ENCODE measurements at places on chromosomes 7 and 10.

DNA sequence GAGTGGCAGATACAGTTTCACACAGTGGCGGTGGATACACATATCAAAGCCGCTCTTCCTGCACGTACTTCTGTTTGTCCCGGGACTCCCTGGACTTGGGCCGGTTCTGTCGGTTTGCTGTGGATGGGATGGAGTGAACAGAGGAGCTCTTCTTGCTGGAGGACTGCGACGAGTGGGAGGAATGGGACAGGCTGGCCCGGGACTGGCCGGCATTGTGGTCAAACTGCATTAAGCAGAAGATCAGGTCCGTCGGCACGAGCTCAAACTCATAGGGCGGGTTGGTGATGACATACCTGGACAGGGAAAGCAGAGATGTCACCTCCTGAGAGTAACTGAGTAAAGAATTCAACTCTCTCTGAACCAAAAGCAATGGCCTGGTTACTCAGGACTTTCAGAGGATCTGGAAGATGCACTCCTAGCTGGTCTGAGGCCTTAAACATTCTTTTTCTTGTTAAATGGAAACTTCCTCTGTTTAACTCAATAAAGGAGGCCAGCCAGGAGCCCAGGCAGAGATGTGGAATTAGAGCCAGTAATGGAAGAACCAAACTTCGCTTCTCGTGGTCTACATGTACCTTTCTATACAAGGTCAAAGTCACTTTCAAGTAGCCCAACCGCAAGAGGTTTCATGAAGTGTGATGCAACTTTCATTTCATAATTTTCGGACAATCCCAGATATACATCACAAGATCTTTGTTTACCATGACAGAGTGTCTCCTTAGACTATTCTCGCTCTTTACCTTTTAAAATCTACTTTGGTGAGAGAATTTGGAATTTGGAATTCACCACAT, 750.2 kb downstream of the KCNMA1 start:
- DNase-seq = no peak

DNA sequence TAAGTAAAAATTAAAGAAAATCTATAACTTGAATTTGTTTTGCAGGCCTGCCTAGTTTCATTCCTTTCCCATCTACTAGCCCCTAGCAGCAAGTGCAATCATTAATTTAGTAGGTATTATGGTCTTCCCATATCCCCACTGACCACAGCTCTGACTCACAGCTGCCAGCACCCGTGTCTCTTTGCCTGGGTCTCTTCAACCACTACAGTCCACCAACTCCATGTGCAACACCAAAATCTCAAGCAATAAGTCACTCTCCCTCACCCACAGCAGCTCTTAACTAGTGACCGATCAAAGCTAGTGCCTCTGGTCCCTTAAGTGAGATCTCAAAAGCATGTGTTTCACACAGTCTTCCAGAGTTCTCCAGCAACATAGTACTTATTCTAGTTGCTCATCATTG, 26.0 kb upstream of the THSD7A start:
- DNase-seq = no peak

DNA sequence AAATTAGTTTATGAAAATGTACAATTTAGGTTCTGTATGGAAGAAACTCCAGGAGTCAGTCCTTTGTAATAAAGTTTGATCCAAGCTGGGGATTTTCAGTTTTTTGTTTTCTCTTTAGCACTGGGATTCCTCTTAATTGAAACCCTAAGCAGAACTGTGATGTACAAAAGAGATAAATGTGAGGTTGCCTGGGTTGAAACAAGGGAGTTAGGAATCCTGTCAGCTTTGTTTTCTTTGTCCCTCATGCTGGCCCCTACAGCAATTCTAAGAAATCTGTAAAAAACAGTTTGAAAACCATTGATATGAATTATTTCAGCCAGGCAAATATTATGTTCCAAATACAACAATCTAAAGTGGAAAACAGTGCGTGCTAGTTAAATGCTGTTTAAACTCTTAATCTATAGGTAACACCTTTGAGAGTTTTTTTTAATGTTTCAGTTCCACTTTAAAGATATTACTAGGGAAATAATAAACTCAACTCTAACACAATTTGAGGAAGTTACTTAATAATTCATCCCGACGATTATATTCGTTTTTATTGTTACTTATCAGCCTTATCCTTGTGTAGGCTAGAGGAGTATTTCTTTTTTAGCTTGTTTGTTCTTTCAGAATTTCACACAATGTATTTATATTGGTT, 65.3 kb downstream of the SGCE start:
- no peak for DNase-seq

GRCh38 chr7:43508461-43508860, 74.4 kb upstream of the STK17A start:
- DNase-seq = no peak

GRCh38 chr7:22433710-22434460, 66.1 kb downstream of the STEAP1B start:
- DNase-seq = no peak

DNA sequence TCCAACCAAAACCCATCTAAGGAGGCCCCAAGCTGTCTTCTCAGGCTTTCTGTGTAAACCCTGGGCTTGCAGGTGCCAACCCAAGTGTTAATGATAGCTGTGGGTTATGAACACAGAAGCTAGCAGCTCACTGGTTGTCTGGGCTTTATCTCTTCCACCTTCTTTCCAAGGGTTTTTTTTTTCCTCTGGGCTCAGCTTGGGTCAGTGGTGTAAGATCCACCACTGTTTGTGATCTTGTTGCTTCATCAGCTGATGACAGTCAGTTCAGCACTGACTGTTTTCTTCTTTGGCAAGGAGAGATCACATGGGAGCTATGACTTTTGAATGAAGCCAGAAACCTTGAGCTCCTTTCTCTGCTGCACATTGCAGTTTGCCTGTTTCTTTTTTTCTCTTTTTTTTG, 4.6 kb downstream of the GTPBP4 start:
- no peak for DNase-seq

DNA sequence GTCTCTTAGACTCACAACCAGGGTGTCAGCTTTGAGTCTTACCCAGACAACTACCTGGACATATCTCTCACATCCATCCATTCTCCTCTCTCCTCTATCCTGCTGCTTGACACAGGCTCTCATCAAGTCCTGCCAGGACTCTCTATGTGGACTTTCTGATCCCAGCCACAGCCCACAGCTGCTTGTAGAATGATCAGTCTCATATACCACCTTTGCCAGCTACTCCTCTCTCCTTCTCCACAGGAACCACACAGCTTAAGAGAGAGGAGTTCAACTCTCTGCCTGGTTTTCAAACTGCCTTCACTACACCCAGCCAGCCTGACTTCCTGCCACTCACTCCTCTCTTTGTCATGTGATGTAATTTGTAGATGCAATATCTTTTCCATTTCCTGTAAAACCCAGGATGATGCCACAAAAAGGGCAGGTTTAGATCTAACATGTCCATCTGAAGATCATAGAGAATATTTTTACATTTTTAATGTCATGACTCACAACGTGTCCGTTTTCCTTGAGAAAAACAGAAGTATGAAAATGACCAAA, 154.0 kb downstream of the RAB11FIP2 start:
- DNase-seq = no peak

GRCh38 chr10:103491729-103492364, 1.7 kb upstream of the NEURL1 start:
- DNase-seq = peak; percentile 46

GRCh38 chr10:91464500-91464899, 54.4 kb downstream of the HECTD2 start:
- DNase-seq = no peak

DNA sequence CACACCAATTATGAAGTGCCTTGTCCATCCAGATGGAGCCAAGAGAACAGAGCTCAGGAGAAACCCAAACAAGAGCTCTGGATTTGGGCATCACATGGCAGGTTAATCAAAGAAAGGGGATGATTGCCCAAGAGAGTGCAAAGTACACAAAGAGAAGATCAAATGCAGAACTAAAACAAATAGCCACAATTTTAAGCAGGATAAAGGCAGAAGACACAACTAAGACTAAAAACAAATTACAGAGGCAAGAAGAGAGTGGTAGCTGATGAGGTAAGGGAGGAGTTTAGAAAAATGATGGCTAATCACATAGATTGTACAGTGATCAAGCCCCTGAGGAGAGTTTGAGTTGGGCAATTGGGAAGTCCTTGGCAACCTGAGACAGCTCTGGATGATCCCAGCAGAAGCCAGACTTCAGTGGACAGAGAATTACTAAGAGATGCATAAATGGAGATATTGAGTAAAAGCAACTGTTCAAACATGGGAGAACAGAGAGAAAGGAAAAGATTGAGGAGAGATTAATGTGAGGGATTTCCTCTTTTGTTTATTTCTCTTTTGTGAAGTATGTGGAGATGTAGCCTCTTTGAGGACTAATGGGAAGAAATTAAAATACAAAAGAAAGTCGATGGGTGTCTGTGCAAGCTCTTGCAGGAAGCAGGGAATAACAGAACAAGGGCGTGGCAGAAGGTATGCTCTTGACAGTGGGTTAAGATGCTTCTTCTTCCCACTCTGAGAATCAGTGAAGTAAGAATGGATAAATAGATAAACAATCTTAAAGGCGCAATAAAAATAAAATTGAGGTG, 101.9 kb downstream of the LRRN3 start:
- no peak for DNase-seq

GRCh38 chr7:75938921-75939320, 24.0 kb downstream of the POR start:
- no peak for DNase-seq

- DNase-seq = no peak
Measured at GRCh38 chr10:67815571-67816059, 22.4 kb downstream of the DNAJC12 start.

GRCh38 chr10:95466436-95466835, 94.7 kb downstream of the SORBS1 start:
- no peak for DNase-seq

DNA sequence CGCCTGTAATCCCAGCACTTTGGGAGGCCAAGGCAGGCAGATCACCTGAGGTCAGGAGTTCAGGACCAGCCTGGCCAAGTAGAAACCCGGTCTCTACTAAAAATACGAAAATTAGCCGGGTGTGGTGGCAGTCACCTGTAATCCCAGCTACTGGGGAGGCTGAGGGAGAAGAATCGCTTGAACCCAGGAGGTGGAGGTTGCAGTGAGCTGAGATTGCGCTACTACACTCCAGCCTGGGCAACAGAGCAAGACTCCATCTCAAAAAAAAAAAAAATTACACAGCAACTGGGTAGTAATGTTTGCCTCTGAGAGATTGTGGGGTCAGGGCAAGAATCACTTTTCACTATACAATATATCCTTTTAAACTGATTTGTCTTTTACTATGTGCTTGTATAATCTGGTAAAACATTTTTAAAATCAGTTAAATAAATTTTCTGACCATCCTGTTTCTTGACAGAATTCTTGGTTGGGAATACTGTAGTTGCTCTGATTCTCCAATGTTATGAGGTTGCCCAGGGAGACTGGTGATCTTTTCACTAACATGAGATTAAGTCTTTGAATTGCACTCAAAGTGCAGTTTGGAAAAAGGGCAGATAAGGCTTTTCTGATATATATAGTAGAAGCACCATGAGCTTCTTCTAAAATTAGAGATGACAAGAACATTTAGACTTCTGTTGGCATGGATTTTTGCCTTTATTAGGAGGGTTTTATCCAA, 1.5 kb downstream of the ENTPD7 start:
- no peak for DNase-seq

DNA sequence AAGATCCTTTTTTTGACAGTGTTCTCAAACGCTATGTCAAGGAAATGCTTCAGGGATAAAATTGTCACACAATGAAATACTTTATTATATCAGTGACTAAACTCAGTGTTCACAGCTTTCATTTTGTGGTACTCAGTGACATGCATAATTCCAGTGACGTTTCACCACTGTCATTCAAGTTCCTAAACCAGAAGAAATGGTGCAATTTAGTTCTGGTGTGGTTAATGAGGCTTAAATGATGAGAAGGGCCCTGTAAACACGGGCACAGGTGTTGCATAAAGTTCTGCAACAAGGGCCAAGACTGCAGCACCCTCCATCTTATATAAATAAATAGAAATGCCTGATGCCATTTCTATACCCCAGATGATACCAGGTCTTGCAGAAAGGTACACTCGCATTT, 1247.1 kb downstream of the GATA3 start:
- no peak for DNase-seq

- no peak for DNase-seq
Measured at GRCh38 chr7:122595885-122596284, 103.0 kb downstream of the RNF133 start.

DNA sequence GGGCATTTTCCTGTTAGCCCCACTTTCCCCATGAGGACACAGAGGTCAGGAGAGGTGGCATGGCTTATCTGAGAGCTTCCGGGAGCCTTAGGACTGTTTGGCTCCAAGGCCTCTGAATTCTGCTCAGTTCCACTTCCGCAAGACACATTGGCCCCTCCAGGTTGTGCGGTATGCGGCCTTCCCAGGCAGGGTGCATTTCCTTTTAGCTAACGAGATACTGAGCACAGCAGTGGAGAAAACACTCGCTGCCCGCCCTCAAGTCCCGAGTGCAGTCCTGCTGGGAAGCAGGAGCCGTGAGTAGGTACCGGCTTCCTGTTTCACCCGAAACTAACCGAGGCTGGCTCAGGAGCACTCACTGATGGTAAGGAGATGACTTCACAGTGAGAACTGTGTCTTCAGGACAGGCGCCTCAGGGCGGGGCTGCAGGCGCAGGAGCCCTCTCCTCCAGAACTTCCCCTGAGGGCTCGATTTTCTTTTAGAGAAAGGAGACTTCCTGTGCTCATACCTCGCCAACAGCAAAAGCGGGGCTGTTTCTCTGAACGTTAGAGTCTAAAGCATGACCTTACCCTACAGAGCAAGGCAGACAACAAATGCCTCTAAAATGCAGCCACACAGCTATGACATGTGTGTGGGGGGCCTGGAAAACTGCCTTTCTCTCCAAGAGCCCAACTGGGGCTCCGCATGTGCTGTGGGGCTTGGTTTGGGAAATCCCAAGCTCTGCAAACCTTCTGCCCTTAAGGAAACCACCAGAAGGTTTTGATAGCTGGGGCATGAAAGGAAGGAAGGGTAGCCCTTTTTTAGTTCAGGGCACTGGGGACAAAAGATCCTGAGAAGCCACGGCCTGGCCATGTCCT, 25.9 kb downstream of the RGS10 start:
- no peak for DNase-seq

GRCh38 chr7:105107458-105107857, 93.5 kb downstream of the KMT2E start:
- DNase-seq = no peak

DNA sequence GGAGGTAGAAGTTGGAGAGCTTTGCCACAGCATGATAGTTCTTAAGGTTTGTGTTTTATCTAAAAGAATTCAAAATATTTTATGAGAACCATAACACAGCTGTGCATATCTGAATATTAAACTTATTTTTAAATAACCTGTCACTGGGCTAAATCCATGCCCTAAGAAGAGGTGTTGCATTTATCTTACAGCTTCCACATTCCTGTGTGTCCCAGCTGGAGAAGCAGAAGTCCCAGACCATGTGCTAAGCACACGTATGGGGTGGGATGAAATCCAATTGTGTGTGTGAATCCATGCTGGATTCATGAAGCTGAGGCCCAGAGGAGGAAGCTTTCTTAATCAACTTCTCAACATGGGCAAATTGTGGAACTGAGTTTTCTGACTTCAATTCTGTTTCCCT, 121.5 kb downstream of the PKD1L1 start:
- DNase-seq = no peak

- no peak for DNase-seq
Measured at GRCh38 chr7:91149341-91150246, 114.6 kb upstream of the FZD1 start.
